CD4-positive, alpha-beta T cell treated with Interleukin-1 beta for 1 hour (primary cell): ENCODE measurements at places on chromosomes 12 and 14.

GRCh38 chr14:72049462-72049861 lies 117.2 kb downstream of the RGS6 start:
- no peak for DNase-seq

- no peak for DNase-seq
Measured at GRCh38 chr14:55846826-55847446, 266.9 kb downstream of the KTN1 start.

GRCh38 chr12:13812168-13812567 lies 169.2 kb downstream of the GRIN2B start:
- no peak for DNase-seq

- DNase-seq = no peak
Measured at GRCh38 chr14:54177641-54178621, 218.9 kb upstream of the CDKN3 start.

DNA sequence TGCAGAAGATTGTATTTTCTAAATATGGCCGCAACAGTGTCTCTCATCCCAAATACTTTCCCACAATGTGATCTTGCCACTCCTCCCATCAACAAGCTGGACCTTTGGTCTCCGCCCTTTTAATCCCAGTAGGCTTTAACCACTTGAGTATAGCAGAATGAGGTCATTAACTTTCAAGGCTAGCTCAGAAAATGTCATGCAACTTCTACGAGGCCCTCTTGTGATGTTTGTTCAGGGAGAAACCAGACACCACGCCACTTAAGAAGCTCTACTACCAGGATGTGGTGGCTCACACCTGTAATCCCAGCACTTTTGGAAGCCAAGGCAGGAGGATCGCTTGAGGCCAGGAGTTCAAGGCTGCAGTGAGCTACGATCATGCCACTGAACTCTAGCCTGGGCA lies 20.1 kb upstream of the OR6J1 start:
- DNase-seq = no peak

DNA sequence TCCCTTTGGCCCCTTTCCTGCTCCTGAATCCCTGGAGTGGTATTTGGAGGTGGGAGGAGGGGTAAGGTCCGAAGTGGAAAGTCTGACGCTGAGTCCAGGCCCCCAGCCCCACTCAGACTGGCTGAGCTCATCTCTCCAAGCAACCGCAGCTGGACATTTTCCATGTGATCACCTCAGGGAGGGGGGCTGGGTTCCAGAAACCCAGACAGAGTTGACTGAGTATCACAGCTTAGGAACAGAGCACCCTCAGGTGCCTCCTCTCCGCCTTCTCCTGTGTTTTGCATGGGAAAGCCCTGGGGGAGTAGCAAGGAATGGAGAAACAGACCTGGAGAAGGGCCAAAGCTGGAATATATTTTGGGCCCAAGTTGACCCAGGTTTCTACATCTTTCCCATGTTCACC lies 8.0 kb upstream of the ITGA5 start:
- no peak for DNase-seq

DNA sequence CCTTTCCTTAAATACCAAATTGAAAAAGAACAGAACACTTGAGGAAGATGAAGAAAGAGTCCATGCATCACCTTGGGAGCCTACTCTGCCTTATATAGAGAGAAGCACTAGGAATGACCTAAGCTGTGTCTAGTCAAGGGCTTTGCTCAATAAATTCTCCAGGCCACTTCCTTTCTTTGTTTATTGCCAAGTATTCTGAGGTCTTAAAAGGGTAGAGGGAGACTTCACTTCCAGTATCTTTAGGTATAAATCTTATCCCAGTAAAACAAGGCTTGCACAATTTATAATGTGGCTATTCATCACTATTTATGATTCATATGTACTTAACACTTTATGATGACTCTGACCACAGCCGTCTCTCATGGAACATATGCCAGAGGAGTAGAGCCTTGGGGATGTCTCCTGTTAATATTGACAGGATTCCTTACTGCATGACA lies 85.1 kb upstream of the ARHGAP5 start:
- no peak for DNase-seq

GRCh38 chr14:80634106-80634758 lies 307.3 kb downstream of the CEP128 start:
- DNase-seq = no peak

DNA sequence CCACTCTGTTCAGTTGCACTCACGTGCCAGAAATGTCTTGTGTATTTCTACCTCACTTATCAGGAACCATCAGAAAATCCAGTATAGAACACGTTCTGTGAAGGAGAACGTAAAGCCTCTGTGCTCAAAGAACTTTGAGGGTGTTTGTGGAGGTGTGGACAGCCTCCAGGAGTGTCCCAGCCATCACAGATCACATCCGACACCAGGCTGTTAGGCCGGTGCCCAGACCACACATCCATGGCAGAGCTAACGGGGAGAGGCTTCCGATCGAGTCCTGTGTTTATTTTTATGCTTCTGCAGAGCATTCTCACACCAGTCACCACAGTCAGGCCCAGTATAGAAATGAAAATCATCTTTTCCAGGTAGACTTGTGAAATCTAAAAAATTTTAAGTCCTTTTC lies 53.6 kb downstream of the TPCN1 start:
- DNase-seq = no peak

GRCh38 chr14:94019329-94019728 lies 6.8 kb upstream of the OTUB2 start:
- DNase-seq = no peak

GRCh38 chr12:7344833-7345606 lies 41.1 kb downstream of the ACSM4 start:
- no peak for DNase-seq

- DNase-seq = no peak
Measured at GRCh38 chr12:27766587-27766986, 13.4 kb upstream of the KLHL42 start.

GRCh38 chr12:24643120-24644119 lies 305.5 kb downstream of the BCAT1 start:
- DNase-seq = no peak

DNA sequence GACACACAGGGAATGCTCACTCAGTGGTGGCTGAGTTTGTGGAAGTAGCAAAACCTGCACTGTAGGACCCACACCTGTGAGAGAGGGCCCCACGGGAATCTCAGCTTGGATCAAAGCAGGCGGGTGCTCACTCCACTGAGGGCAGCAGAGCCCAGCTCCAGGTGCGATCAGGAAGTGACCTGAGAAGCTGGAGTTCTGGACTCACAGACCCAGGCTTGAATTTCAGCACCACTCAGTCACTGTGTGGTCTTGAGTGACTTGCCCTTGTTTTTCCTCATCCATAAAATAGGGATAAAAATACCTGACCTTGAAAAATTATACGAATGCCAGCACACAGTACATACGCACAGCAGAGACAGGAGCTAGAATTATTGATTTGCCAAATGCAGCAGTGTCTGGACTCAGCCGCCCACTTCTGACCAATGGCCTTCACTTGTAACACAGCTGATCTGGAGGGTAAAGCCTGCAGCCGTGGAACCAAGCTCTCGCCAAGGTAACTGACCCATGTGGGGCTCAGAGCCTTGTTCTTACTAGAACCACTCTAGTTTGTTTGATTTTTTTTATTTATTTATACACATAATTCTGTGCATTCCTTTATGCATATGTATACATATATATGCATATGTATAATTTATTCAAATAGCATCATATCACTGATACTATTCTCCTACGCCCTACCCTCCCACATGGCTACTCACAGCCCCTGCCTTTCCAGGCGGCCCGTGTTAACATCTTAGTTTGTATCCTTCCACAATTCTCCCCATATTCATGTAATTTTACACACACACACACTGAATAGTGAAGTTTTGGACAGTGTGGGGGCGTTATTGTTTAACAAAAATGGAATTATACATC lies 53.9 kb downstream of the DPF3 start:
- DNase-seq = no peak

DNA sequence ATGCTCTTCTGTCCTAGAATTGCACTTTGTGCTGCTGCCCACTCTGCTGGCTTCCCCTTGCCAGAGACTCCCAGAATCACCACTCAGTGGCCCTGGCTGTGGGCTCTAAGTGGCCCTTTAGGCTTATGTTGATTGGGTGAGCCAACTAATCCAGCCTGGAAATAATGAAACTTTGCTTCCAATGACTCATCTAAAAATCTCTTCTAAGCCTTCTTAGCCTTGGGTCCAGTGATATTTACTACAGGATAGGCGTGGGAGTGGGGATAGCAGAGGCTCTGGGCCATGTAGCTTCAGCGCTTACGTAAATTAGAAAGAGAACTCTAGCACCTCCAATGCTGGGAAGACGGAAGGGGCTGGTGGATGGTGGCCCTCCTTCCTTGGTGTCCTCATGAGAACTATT lies 137.9 kb downstream of the TTC8 start:
- no peak for DNase-seq

DNA sequence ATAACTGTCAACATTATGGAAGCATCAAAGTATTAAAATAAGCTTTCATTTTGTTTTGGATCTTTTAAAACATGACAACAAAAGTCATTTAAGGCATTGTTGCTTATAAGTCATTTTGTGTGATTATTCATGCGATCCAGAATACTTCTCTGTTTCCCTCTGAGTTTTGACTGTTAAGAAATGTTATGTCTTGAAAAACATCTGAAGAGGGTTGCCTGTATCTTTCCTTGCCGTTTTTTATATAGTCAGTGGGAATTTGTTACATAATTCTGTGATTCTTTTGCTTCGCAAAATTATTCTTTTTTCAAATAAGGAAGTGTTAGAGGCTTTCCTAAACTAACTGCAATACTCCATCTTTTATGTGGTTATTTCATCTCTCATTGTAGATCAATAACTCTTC lies 78.7 kb downstream of the SAMD4A start:
- no peak for DNase-seq

DNA sequence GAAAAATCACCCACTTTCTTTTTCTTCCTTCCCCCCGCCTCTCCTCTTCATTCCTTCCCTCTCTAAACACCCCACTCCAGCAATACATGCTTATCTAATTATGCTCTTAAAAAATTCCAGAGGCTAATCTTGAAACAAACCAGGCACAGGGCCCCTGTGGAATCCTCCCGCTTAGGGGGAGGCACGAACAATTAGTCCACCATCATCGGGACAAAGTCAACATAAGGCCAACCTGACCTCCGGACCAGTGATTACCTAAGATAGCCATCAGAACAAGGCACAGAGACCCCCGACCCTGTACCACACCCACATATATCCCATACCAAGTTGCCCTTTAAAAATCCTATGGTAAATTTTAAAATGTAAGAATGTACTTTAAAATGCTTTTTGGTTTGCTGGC lies 47.1 kb downstream of the KIF21A start:
- no peak for DNase-seq

DNA sequence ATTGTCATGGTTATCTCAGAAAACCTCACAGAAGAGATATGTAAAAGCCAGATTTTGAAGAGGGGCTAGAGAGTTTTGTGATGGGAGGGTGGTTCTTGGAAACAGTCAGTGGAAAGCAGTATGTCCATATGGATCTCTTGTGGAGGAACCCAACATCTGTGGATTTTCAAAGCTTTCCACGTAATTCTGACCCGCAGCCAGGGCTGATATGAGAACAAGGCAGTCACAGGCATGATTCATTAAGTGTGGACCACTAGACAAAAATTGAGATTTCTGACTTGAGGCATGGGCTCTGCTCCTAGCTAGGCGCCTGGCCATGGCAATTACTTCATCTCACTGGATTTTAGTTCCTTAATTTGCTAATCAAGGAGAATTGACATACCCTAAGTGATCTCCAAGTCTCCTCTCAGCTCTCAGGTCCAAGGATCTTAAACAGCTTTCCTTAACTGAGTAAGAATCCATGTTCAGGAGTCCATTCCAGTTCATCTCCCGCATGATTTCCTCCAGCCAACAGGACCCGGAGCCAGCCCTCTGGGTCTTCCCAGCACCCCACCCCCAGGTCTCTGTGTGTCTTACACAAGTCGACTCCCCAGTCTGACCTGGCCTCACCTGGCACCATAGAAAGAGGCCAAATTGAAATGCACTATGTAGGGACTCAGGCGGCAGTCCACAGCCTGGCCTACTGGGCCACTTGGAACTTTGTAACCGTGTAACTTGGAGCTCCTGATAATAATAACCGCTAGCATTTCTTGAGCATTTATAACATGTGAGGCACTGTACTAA lies 176.3 kb upstream of the PARP11 start:
- no peak for DNase-seq

DNA sequence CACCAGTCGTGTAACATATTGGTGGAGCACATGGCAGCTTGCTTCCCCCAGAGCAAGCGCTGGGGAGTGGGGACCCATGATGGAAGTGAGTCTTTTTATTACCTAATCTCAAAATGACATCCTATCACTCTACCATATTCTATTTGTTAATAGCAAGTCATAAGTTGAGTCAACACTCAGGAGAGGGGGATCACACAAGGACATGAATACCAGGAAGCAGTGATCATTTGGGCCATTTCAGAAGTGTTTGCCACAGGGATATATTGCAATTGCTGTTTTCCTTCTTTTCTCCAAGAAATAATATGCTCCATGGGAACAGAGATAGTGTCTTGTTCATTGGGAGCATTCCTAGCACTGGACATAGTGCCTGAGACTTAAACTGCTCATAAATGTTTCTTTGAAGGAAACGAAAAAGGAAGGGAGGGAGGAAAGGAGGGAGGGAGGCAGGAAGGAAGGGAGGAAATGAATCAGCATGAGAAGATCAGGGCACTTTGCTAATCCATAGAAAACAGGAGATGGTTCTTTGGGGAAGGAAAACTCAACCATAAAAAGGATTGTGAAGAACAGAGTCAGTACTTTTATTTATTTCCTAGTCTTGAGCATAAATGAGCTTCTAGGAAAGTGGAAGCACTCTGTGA lies 39.2 kb upstream of the EEA1 start:
- no peak for DNase-seq

GRCh38 chr12:53956251-53956887 lies 1.7 kb downstream of the HOXC12 start:
- no peak for DNase-seq

GRCh38 chr14:50344876-50345563 lies 32.9 kb downstream of the DMAC2L start:
- no peak for DNase-seq

DNA sequence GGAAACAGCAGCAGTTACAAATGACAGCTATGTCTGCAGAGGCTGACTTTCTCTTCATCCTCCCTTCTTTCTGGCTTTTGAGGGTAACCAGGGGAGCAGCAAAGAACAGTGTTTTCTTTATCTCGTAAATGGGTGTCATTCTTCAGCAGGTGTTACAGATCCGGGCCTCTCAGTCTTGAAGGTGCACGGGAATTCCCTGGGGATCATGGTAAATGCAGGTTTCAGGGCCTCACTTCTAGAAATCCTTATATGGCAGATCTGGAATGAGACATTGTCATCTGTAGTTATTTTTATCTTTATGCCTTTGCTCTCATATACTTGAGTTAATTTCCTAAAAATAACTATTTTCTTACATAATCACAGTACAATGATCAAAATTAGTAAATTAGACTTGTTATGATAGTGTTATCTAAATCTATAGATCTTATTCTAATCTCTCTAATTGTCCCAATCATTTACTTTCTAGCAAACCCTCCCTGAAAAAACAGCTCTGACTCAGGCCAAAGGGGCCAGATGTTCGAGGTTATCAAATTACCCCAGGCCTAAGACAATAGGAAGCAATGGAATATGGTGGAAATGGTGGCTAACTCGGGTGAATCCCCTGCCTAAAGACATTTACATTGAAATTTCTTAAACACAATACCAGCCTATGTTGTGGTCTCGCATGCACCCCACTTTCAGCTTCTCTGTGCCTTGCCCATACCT lies 145.0 kb downstream of the CAND1 start:
- DNase-seq = no peak
